ENCODE measurements at places on chromosomes 5 and 9.

DNA sequence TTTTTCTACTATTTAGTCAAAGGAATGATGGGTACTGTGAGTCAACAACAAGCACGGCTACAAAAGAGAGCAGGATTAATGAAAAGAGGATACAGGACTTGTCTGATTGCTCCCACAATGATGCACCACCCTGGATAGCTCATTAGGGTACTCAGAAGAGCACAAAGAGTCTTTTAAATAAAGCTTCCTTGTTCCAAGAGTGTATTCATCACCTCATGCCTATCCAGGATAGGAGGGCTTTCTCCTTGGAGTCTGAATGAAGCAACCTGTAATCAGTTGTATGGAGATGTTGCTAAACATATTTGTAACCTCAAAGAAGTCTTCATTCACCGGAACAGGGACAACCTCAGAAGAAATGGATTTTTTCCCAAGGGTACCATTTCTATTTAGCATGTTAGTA is 219.5 kb upstream of the TMEM161B start:
- no peak for DNase-seq

DNA sequence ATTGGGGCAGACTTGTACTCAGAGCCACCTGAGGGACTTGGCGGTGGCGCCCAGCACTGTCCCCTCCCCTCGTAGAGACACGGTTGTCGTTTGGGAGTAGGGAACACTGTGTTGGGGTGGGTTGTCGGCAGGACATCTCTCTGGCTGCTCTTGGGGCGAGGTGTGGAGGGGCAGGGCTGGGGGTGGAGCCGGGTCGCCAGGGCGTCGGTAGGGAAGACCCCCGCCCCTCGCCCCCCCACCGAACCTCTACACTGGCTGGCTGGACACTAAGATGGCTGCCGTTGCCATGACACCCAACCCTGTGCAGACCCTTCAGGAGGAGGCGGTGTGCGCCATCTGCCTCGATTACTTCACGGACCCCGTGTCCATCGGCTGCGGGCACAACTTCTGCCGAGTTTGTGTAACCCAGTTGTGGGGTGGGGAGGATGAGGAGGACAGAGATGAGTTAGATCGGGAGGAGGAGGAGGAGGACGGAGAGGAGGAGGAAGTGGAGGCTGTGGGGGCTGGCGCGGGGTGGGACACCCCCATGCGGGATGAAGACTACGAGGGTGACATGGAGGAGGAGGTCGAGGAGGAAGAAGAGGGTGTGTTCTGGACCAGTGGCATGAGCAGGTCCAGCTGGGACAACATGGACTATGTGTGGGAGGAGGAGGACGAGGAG is 778 bp downstream of the TRIM41 start:
- DNase-seq = no peak

GRCh38 chr9:86974421-86974820 is 27.1 kb upstream of the GAS1 start:
- no peak for DNase-seq

DNA sequence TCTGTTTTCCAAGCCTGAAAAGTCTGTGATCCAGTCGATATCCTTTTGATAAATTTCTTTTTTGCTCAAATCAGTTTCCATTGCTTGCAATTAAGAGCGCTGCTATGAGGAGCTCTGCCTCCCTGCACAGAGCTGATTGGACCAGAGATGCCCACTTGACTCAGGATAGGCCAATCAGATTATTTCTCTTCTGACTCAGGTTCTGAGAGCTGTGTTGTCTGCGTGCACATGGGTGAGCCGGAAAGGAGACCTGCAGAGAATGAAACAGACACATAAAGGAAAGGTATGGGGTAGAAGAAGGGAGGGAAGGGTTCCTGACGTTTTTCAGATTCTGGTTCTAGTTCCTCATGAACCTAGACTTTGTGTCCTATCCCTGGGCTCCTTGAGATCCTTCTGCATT is 15.8 kb upstream of the FABP6 start:
- no peak for DNase-seq

- no peak for DNase-seq
Measured at GRCh38 chr9:1051584-1052275, 1.6 kb downstream of the DMRT2 start.

DNA sequence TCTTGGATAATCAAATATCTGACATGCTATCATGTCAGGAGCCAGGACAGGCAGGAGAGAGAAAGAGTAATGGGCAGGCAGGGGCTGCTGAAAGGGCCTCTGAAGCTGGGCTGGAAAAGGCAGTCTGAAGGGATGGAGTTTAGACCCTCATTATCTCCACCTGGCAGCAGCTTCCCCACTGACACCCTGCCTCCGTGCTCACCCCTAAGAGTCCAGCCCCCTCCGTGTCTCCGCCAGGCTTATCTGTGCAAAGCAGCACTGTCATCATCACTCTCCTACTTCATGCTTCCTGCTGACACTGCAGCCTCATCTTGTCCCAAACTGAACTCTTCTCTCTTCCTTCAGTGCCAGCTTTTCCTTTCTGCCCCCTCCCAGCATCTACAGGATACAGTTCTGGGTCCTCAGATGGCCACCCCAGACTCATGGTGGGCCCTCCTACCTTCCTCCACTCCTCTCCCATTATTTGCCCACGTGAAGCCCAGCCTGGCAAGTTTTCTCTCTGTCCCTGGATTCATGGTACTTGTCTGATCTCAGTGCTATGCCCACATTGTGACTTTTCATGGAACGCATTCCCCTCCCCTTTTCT is 70.9 kb upstream of the KLF9 start:
- DNase-seq = no peak

DNA sequence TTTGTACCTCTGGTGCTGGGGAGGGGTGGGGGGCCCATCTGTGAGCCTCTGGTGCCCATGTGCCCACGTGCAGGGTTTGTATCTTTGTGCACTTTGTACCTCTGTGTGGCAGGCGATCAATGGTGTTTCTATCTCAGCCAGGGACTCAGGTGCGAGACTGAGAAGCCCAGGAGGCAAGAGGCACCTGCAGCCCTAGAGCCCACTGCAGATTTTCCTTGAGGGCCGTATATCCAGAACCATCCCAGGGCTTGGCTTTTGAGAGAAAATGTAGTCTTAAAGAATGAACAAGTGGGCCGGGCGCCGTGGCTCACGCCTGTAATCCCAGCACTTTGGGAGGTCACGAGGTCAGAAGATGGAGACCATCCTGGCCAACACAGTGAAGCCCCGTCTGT is 52.2 kb upstream of the KCNMB1 start:
- no peak for DNase-seq

DNA sequence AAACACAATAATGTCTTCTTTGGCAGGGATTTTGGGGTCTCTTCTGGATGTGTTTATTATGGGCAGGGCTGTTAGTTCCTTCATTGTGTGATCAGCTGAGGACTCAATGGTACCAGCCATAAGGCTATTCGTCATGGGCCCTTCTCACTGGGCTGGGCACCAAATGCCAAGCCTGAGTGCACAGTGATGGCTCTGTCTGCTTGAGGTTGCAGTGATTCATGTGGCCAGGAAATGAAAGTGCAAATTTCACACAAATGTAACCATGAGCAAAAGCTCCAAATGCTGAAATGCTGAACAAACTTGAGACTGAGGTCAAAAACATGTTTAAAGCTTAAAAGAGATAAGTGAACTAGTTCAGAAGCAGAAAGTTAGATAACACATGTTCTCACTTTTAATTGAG is 191.0 kb downstream of the TARS1 start:
- DNase-seq = no peak

GRCh38 chr5:179834120-179834519 is 13.4 kb downstream of the SQSTM1 start:
- DNase-seq = no peak

- DNase-seq = no peak
Measured at GRCh38 chr5:61417851-61418250, 85.8 kb downstream of the ZSWIM6 start.

Data from cortex of kidney (tissue), 1 donor.